ENCODE measurements at places on chromosomes 16 and 17.

DNA sequence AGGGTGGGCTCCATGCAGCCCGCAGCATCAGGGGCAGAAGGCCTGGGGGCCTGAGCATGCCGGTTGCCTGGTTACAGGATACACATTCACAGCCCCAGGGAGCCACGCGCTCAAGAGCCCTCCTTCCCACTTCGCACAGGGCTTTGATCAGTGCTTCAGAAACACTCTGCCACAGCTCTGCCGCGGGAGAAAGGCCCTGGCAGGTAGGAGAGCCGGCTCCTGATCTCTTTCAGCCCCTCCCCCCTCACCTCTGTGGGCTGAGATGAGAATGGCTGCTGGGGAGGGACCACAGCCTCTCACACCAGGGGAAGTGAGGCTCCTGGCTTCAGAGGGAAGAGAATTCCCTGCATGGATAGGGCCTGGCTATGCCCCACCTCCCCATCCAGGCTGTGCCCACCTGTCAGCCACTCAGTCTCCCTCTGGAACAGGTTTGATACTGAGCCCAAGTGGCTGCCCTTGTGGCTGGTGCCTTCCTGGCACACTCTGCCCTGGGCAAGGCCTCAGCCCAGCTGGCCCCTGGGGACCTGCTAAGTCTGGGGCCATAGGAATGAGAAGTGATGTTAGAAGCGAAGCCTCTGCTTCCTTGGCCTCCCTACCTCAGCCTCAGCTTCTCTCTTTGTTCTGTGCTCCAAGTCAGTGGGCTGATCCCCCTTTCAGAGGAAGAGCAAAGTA, 8.6 kb downstream of the DOK4 start:
- DNase-seq = peak; percentile 42

GRCh38 chr17:40219594-40220338, 662 bp downstream of the WIPF2 start:
- peak; percentile 90 for DNase-seq

- no peak for DNase-seq
Measured at GRCh38 chr16:86231321-86231995, 278.9 kb upstream of the FOXF1 start.

DNA sequence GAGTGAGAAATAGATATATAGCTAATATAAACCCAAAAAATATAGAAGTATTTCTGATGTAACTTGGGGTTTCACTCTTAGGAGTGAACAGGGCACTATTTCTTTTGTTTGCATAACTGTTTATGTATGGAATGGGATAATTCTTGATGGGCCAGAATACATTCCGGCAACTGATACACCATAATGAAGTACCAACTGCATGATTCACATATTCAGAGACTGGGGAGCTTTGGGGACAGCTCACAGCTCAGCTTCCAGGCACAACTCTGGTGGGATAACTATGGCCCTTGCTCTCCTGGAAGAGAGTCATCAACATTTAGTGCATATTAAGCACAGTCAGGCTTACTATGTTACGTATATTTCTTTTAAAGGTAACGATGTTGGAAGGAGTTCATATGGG, 42.1 kb upstream of the ADCY7 start:
- DNase-seq = no peak

DNA sequence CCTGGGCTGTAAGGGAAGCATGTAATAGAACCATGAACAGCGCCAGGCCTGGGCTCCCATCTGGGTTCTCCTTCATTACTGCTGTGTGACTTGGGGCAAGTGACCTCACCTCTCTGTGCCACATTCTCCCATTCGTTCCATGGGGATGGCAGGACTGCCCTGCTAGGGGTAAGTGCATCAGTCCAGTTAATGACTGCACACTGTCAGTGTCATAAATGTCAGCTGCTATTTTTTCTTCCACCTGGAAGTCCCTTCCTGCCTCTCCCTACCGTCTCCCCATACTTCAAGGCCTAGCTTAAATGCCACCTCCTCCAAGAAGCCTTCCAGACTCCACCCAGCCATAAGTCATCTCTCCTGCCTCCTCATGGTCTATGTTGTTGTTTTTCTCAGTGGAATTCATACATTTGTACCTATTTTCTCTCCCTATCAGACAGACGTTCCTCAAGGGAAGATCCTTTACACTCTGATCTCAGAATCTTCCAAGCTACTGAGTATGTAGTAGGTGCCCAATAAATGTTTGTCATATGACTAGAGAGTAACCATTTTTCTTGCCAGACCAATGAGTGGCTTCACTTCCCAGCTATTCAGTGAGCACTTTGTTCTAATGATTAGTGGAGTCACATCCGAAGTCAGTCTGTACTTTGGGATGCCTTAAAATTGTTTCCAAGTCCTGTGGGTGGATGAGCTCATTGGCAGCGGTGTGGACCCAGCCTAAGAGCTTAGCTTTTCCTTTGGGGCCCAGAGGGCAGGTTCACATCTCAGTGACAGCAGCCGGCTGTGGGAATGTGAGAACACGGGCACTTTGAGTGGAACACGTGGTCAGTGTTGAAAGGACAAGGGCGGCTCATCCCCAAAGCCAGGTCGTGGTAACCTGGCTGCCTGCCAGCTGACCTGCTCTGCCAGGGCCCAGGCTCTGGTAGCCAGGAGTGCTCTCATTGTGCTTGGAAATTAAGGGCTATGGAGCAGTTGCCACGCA, 147.5 kb upstream of the GSE1 start:
- DNase-seq = no peak

GRCh38 chr16:11361701-11362451, 16.6 kb downstream of the RMI2 start:
- DNase-seq = no peak

DNA sequence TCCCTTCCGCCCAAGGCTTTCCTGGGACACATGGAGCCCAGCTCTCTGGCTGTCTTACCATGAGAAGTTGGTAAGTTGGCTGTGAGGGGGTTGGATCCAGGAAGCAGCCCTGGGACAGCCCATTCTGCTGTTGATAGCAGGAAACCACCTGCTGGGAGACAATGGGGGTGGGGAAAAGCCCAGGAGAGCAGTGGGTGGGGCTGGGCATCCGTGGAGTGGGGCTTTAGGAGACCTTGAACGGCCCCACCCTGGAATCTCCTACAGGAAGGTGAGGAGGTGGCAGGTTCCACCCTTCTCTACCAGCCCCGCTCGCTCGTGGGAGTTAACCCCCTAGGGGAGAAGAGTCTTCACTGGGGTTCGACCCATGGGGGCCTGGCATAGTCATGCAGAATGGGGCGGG, 5.8 kb downstream of the TMEM92 start:
- DNase-seq = no peak

DNA sequence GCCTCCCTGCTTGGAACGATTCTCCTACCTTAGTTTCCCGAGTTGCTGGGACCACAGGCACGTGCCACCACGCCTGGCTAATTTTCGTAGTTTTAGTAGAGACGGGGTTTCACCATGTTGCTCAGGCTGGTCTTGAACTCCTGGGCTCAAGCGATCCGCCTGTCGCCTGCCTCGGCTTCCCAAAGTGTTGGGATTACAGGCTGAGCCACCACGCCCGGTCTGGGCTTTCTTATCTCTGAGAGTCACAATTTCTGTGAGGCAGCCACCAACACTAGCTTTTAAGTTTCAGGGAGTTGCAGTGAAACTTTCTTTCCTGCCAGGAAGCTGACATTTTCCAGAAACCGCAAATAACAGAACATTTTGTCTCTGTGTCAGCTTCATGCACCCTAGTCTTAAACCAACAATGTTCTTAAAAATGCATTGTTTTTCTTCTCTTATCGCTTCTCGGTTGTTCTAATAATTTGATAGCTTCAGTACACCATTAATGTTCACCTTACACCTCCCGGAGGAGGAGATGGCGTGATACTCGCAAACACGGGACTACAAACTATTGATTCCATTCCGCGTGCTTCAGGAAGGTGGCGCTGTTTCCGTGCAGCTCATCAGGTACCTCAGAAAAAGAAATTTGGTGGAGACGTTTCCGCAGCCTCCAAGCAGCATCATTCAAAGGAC, 7.4 kb upstream of the DHRS7B start:
- peak; percentile 75 for DNase-seq

DNA sequence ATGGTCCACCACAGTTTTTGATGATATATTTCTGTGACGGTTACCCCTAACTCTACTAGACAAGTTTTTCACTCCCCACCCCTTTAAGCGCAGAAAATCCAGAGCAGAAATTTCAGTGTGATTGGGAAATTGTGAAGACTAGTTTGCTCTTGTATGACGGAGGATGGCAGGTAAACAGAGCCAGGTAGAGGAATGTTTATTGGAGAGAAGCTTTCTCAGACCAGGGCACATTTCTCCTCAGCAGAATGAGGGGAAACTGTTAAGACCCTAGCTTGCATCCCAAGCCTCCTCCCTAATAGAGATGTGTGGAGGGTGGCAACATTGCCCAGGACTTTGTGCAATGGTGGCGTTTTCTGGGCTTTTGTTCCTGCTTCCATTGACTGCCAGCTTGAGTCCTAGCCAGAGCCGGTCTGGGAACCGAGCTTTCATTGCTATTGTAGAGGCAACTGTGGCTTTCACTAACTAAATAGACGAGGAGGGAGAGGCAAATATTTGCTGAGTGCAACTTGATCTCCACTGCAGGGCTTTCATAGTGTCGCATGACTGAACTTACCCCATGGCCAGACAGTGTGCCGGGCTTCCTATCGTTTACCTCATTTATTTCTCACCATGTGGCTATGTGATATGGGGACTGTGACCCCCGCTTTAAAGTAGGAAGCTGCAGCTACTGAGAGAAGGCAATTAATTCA, 159.6 kb upstream of the MPHOSPH6 start:
- DNase-seq = peak; percentile 75

- no peak for DNase-seq
Measured at GRCh38 chr16:31086629-31086906, 2.2 kb downstream of the PRSS53 start.

GRCh38 chr17:77995146-77995852, 36.8 kb downstream of the TNRC6C start:
- DNase-seq = peak; percentile 10

GRCh38 chr16:50449800-50450199, 81.0 kb upstream of the BRD7 start:
- no peak for DNase-seq

DNA sequence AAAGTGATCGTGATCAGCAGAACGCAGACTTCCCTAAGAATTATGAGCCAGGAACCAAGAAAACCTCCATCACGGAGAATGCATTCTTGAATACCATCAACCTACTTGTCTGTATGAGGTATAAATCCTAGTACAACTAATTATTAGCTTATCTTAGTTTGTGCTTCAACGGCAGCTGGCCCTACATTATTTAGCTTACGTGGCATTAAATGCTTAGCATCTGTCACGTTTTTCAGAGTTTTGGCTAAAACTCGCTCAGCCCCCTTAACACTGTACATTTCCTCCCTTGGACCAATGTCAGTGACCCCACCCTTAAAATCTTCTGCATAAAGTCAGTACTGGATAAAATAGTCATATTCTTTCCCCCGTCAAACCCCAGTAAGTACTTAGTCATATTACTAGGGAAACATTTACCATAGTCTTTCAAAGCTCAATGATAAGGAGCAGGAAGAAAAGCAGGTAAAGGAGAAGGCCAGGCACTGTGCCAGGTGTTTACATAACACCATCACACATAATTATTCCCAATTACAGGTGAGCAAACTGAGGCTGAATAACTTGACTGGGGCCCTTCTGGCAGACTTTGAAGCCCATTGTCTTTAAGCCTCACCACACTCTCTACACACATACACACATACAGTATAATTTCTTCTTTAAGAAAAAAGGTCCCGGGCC, 16.6 kb upstream of the TXNDC11 start:
- no peak for DNase-seq

DNA sequence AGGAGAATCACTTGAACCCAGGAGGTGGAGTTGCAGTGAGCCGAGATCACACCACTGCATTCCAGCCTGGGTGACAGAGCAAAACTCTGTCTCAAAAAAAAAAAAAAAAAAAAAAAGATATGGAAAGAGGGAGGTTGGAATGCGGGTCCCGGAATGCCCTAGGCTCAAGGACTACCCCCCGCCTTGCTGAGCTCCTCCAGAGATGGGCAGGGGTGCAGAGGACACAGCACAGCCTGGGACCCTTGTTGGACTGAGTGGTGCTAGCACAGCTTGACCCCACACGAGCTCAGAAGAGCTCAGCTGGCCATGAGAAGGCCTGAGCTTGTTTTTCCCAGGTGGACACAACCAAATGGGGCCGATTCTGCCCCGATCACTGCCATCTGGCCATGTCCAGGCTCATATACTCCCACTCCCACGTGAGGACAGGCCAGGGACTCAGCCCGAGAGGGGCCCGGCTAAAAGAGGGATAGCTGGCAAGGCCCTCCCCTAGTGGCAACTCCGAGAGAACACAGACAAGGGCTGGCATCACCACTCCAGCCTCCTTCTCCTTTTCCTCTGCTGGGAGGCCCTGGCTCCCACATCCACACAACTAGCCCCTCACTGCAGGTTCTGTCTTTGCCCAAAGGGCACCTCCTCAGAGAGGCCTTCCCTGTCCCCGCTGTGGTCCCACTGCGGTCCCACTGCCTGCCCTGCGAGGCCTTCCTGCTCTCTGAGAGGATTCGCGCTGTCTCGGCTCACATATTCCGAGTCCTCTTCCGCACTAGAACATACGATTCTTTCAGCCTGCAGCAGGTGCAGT, 11.0 kb downstream of the SGCA start:
- DNase-seq = no peak

- no peak for DNase-seq
Measured at GRCh38 chr17:12730931-12731521, 58.3 kb upstream of the ARHGAP44 start.

DNA sequence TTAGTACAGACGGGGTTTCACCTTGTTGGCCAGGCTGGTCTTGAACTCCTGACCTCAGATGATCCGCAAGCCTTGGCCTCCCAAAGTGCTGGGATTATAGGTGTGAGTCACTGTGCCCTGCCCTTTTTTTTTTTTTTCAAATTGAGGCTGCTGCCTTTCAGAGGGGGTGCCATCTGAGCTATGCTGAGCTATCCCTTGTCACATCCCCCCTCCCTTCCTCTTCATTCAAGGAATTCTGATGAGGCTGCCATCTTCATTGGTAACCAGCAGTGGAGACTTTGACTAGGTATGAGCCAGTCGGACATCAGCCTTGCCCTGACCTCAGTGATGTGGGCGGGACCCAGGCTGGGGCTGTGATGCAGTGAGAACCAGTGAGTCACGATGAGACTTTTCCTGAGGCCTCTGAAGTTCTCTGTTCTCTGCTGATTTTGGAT, 24.4 kb upstream of the GPT2 start:
- no peak for DNase-seq

GRCh38 chr16:81767987-81768592, 11.0 kb upstream of the PLCG2 start:
- no peak for DNase-seq

DNA sequence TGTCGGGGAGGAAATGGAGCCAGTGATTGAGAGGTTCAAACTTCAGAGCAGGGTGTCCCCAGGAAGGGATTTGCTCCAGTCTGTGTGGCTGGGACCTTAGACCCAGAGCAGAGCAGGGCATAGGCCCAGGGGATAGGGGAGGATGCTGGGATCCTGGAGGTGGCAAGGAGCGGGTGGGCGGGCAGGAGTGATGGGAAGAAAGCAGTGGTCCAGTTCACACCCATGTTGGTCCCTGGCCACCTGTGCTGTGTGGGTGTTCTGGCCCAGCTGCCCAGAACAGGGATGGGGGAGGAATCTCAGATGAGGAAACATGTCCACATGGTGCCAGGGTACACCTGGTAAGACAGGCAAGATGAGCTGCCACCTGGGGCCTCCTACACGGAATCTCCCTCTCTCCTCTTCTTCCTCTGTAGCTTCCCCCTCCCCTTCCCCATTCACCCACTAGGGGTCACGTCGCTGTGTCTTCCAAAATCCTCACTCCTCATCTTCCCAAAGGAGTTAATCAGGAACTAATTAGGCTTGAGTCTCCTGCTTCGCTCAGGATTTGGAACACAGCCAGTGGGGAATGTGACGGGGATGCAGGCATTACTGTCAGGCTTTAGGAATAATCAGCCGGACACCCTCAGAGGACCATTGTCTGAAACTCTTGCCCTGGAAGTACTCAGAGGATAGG, 2.3 kb downstream of the BEAN1 start:
- DNase-seq = no peak

GRCh38 chr16:27238016-27238587, 30.5 kb downstream of the NSMCE1 start:
- no peak for DNase-seq

Measured in brain (organoid and tissue), 16 donors.